SK-N-DZ (cell line): ENCODE measurements at places on chromosomes 6 and 20.

DNA sequence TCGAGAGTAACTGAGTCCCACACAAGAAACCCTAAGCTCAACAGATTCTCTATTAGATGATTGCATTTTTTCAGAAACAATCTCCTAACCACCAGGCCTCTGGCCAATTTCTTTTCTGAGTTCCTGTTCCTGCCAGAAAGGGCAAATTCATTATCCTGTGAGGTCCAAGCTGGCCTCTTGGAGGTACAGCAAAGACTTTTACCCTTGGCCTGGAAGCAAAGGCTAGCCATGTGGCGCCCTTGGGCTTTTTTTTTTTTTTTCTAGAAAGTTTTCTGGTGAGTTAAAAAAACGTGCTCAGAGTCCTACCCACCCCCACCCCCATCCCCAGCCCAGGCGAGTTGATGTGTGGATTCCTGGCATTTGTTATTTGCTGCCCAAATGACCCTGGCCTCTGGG lies 59.0 kb upstream of the EEF1A1 start:
- no peak for DNase-seq

- no peak for DNase-seq
These were observed 146.0 kb downstream of the PHACTR3 start for GRCh38 chr20:59750209-59750840.

DNA sequence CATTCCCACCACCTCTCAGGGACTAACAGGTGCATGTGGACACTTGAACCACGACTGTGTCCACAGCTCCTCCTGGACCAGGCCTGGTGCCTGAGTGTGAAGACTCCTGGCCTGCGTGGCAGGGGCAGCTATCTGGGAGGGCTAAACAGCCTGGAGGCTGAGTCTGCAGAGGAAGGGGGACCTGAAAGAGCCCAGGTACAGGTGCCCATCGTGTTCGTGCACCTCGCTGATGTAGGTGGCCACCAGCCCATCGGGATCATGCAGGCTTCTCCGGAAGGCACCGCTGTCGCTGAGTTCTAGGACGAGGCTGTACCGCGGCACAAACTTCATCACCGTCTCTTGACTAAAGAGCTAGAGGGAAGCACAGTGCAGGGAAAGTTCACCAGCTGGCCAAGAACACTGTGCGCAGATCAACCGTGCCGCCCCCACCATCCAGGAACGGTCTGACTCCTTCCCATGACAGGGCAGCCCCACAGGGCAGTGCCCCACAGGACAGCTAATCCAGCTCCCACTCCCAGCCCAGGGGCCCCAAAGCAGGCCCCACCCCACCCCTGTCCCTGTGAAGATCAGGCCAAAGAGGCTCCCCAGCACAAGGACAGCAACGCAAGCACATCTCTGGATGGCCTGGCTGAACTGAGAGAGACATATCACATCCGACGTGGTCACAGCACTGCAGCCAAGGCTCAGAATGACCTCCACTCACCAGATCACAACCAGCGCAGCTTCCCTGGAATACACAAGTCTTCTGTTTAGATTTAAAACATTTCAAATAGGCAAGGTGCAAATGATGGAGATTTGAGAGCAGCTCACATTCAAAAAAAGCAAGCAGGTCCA lies 14.8 kb downstream of the CST7 start:
- no peak for DNase-seq

DNA sequence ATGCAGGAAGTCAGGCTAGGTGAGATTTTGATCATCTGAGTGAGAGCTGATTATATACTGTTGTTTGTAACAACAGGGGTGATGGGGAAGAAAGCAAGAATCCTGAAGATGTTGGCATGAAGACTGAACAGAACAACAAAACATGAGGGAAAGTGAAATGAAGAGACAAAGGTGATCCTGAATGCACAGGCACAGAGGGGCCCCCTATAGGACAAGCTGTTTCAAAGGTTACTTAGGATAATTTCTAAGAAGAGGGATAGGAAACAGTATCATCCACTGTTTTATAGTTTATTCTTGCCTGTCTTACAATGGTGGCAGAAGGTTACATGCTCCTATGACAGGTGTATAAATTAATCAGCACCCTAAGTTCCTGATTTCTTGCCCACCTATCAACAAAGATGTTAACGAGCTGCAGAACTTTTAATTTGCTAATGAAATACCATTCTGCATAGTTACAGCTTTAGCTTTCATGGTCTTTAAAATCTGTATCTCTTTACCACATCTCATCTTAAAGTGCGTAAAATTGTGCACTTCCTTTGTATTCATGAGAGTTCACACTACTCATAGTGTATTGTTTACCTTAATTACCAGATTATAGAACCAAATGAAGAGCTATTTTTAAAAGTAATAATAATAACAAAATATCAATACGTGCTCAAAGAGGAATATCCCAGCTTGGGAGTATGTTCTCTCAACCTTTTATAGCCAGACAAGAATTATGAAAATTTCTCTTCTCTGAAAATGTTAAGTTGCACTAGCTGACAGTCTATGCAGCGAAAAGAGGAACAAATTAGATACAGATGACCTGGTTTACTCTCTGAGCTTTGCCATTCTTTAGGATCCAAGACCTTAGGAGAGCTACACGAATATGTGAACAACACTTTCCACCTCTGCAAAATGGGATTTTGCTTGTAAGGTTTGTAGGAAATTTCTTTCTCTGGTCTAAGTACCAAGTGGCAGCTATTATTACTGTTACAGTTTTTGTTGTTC lies 192.5 kb downstream of the EDN1 start:
- no peak for DNase-seq

DNA sequence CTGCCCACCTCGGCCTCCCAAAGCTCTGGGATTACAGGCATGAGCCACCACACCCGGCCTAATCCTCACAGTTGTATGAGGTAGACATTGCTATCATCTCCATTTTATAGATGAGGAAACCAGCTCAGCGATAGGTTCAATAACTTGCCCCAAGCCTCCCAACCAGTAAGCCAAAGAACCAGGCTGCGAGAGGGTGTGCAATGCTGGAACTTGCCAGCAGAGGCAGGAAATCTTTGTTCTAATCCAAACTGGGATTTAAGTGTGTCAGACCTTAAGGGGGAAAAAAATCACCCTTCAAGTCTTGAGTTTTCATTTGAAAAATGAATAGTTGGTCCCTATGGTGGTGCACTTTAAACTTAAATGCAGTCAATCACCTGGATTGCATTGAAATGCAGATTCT lies 20.1 kb upstream of the RNGTT start:
- DNase-seq = peak; percentile 59

GRCh38 chr20:19024296-19025035 lies 188.0 kb upstream of the SLC24A3 start:
- DNase-seq = no peak

- no peak for DNase-seq
These were observed 26.4 kb upstream of the SLC9A8 start for GRCh38 chr20:49786196-49786595.

DNA sequence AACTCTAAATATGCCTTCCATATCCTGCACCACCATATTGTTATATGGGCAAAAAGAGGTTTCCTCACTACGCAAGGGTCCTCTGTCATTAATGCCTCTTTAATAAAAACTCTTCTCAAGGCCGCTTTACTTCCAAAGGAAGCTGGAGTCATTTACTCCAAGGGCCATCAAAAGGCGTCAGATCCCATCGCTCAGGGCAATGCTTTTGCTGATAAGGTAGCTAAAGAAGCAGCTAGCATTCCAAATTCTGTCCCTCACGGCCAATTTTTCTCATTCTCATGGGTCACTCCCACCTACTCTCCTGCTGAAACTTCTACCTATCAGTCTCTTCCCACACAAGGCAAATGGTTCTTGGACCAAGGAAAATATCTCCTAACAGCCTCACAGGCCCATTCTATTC lies 30.3 kb upstream of the ZBTB22 start:
- DNase-seq = no peak

GRCh38 chr6:80991316-80991715 lies 761.2 kb downstream of the TENT5A start:
- no peak for DNase-seq

DNA sequence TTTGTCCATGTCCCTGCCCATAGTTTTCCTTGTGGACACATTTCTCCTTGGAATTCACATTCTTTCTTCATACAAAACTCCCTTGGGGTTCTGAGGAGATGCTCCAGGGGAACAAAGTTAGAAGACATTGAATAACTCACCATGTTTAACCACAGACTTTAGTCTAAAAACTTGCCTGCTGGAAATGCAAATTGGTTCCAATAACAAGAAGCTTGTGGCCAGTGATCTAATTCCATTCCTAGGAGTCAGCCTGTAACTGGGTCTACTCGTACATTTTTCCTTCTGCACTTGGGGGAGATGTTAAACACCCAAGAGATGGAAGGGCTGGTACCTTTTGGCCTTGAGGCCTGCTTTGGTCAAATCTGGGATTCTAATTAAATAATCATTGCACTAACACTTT lies 60.2 kb downstream of the SCML4 start:
- DNase-seq = no peak

GRCh38 chr6:17389274-17389847 lies 4.0 kb upstream of the CAP2 start:
- no peak for DNase-seq

DNA sequence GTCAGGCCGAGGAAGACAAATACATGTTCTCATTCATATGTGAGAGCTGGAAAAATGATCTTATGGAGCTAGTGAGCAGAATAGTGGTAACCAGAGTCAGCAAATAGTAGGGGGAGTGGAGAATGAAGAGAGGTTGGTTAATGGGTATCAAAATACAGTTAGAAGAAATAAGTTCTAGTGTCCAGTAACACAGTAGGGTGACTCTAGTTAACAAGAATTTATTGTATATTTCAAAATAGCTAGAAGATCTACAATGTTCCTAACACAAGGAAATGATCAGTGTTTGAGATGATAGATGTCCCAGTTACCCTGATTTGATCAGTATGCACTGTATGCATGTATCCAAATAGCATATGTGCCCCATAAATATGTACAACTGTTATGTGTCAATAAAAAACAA lies 128.4 kb downstream of the BCKDHB start:
- no peak for DNase-seq

DNA sequence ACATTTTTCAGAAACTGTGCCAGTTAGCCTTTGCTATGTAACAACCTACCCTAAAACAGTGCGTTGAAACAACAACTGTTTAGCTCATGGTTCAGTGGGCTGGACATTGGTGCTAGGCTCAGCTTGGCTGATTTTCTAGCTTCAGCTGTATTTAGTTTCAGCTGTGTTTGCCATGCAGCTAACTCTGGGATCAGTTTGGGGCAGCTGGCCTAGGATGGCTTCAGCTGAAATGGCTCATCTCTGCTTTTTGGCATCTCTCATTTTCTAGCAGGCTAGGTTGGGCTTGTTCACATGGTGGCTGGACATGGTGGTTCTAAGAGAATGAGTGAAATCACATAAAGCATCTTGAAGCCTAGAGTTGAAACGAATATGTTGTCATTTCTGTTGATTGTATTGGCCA lies 464.2 kb downstream of the QKI start:
- DNase-seq = no peak

GRCh38 chr20:53319200-53319599 lies 274.4 kb downstream of the ZNF217 start:
- no peak for DNase-seq

- no peak for DNase-seq
These were observed 63.6 kb upstream of the ZNF217 start for GRCh38 chr20:53657279-53657678.

DNA sequence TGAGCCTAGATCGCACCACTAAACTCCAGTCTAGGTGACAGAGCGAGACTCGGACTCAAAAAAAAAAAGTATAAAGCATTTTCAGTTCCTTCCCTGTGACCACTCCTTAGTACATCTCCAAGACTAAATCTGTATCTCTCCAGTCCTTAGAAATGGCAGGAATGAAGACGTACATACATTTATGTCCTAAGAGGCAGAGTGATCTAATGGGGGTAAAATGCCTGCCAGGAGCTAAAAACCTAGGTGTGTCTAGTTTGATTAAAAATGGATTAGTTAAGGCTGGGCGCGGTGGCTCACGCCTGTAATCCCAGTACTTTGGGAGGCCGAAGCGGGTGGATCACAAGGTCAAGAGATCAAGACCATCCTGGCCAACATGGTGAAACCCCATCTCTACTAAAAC lies 70.4 kb downstream of the ALDH5A1 start:
- no peak for DNase-seq

GRCh38 chr20:14477125-14477524 lies 139.7 kb upstream of the FLRT3 start:
- no peak for DNase-seq

DNA sequence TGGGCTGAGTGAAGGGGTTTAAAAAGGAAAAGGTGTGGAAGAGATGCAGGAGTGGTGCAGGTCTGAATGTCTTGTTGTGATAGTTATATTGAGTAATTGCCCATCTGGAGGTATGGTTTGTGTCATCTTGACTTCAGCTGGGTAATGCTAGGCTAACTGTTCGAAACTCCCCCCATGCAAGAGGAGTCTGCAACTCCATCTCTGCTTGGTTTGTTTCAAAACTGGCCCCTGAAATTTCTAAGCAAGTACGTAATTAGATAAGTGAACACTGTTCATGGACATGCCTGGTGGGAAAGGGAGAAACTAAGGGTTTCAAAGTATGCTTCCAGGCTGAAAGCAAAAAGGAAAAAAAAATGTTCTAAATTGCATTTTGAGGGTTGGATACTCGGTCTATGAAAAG lies 17.1 kb downstream of the TTK start:
- peak; percentile 9 for DNase-seq

DNA sequence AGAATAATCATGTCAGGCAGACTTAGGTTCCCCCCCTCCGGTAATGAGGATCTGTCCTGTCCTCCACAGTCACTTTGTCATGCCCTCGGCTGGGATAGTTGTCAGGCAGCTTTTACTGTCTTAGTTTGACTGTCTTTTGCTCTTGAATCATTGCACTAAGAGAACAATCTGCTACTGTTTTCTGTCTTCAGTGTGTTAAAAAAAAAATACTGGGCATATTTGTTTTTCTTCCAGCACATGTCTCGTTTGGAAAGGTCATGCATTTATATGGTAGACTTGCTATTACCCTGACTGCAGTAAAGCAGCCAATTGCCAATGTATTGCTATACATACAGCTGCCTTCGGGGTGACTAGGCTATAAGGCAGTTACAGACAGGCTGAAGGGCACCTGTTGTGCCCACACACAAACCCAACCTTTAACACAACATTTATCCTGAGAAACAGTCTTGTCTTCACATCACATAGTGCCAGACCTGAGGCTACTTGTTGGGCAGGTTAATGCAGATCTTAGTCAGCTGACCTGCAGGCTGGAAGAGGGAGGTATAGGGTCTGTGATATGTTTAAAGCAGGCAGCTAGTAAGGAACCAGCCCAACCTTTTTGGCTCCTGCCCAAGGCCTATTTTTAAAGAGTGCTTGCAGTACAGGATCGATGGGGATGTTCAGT lies 26.7 kb downstream of the ARFGEF3 start:
- DNase-seq = no peak

- DNase-seq = no peak
These were observed 778.5 kb downstream of the MAFB start for GRCh38 chr20:39910536-39910935.

DNA sequence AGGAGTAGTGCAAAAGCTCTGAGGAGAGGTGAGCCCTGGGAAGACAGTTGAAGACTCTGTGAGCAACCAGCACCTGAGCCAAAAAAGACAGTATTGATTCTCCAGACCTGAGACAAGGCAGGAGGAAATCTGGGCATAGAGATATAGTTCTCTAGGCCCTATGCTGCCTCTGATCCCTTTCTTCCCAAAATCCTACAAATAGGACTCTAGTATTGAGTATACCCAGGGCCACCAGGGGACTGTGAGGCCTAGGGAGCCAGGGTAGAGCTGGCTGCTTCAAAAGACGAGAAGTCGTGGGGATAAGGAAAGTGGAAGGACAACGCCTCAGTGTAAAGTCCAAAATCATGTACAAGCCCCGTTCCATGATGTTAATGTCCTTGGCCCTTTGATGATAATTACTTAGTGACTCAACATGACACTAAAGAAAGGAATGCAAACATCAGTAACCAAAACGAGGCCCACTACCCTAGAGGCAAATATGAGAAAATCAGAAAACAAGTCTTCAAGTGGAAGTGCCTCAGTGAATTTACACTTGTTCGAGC lies 197.3 kb upstream of the PROKR2 start:
- no peak for DNase-seq
